ENCODE measurements at places on chromosomes 13 and 19.

DNA sequence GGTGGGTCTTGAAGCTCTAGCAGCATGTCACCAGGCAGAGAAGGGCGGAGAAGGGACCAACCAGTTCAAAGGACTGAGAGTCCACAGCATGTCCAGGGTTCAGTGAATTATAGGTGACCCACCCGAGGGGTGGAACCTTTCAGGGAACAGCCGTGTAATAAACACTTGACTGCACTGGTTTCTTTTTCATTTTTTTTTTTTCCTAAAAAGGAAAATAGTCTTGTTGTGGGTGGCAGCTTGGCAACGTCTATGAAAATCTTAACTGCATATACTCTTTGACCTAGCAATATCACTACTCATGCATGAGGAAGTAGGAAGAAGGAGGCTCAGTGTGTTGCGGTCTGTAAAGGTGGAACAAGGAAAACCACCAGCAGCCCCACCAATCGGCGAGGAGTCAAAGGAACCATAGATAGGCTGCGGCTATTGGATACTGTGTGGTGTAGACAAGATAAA is 13.0 kb upstream of the MYH14 start:
- no peak for DNase-seq

DNA sequence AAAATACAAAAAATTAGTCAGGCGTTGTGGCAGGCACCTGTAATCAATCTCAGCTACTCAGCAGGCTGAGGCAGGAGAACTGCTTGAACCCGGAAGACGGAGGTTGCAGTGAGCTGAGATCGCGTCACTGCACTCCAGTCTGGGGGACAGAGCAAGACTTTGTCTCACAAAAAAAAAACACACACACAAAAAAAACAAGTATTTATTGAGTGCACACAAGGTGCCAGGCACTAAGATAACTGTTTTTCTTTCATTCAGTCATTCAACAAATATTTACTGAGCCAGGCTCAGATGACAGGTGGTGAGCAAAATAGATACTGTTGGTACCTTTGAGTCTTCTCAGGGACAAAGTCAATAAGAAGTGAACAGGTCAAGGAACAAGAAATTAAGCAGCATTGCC is 6.3 kb downstream of the CIB3 start:
- DNase-seq, result no peak

DNA sequence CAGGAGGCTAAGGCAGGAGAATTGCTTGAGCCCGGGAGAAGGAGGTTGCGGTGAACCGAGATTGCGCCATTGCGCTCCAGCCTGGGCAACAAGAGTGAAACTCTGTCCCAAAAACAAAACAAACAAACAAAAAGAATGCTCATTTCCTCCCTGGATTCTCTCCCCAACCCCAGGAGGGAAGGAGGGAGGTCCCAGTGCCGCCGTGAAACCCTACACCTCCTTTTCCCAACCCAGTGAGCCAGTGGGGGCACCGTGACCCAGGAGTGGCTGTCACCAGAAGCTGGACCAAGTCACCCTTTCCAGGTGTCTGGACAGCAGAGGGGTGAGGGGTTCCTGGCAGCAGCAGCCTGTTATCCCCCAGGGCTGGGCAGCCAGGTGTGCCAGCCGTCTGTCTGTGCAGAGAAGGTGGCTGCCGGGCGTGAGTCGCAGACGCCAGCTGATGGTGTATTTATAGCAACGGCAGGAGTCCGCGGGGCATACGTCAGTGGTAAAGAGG is 23.5 kb downstream of the NFIC start:
- DNase-seq, result no peak

DNA sequence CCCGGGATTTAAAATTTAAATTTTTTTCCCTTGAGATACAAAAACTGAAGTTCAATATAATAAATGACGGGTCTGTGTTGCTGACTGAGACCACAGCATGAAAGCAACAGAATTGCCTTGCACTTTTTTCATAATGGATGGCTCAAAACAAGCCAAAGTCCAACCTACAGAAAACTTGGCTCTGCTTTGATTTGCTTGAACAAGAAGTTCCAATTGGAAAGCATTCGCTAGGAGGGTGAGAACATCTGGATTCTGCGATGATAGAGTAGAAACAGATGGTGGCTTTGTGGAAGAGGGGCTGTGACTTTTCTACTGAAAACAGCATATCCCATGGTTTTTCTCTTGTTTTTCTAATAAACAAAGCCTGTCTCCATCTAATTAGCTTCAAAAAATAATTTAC is 46.4 kb downstream of the THSD1 start:
- DNase-seq, result no peak

DNA sequence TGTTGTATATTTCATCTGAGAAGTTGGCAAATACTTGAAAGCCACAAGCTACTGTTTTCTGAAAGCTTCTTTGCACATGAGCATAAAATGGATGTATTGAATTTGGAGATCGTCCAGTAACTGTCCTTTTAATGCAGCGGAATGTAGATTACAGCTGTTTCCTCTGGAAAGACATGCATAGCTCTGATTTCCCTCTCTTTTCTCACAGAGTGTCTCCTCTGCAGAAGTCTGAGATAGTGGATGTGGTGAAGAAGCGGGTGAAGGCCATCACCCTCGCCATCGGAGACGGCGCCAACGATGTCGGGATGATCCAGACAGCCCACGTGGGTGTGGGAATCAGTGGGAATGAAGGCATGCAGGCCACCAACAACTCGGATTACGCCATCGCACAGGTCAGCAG is 283.0 kb downstream of the SHISA2 start:
- DNase-seq, result no peak

- no peak for DNase-seq
These were observed 1075.2 kb downstream of the PCDH9 start for GRCh38 chr13:66154976-66155375.

DNA sequence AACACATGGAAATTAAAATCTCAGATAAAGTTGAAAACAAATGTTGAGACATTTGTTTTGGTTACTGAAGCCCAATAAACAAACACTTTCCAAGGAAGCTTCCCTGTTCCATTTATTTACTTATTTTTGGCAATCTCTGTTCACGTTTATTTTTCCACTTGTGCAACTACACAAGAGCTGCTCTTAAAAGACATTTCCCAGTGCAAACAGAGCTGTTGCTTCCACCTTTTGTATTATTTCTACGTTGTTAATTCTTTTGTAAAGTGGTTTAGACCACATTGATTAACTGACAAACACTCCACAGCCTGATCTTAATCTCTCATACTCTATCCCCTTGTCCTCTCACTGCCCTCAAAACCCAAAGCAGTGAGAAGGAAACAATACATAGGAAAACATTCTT is 757.6 kb downstream of the LIG4 start:
- no peak for DNase-seq

- DNase-seq, result no peak
These were observed 28.7 kb downstream of the ANKRD10 start for GRCh38 chr13:110885966-110886869.

Measured in head of caudate nucleus (tissue), 42 donors.